Activated T-helper 1 cell treated with anti-CD3 and anti-CD28 coated beads, Interleukin-2, amount 50 U/mL, for 16 hours (primary cell): ENCODE measurements at places on chromosomes 3 and 15.

- DNase-seq = no peak
Measured at GRCh38 chr15:62391641-62392262, 226.7 kb upstream of the C2CD4B start.

DNA sequence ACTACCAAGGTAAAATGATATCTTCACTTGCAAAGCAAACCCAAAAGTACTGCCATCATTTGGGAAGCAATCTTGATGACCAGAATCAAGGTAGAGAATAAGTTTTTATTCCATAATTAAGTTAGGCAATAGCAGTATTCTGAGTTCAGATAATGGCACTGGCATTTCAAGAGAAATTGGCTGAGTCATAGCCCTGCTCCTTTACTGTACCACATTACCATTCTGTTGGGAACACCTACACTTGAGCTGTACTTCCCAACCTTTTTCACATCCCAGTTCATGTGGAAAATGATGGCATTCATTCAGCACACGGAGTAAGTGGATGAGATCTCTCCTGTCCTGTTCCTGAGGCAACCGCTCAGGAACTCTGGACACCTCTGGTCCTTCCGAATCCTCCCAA, 311.6 kb upstream of the TPRG1 start:
- no peak for DNase-seq

DNA sequence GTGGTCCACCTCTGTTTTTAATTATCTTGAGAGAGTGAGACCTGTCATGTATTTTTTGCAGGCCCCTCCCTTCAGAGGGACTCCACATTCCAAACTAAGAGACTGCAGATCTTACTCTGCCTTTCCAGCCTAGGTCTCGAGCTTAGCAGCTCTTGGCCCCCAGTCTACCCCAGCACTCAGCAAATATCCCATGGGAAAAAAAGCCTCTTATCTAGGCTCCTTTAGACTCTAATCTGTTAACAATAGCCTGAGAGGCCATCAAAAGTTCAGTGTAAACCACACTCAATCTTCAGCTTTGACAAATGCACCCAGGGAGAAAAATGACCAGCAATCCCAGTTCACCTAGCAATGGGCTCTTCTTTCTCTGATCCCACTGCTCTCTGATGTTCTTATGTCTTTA, 8.6 kb upstream of the BLM start:
- no peak for DNase-seq

DNA sequence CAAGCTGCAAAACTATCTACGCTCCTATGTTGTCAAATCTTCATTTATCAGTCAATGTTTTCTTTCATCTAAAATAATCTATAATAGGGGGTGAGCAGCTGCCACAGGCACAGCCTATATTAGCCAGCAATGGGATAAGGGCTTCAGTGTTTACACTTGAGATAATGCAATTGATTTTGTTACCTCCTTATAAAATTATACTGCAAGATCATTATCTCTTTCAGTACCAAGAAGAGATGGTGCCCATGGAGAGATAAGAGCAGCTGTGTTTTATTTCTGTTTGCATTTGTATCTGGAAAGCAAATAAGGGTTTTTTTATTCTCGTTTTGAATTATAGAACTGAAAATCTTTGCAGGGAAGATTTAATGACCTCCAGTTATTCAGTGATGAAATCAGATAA, 68.9 kb downstream of the PLD1 start:
- no peak for DNase-seq

GRCh38 chr3:24226397-24226796, 268.3 kb downstream of the THRB start:
- no peak for DNase-seq

- DNase-seq = no peak
Measured at GRCh38 chr3:73502609-73503583, 121.8 kb downstream of the PDZRN3 start.

DNA sequence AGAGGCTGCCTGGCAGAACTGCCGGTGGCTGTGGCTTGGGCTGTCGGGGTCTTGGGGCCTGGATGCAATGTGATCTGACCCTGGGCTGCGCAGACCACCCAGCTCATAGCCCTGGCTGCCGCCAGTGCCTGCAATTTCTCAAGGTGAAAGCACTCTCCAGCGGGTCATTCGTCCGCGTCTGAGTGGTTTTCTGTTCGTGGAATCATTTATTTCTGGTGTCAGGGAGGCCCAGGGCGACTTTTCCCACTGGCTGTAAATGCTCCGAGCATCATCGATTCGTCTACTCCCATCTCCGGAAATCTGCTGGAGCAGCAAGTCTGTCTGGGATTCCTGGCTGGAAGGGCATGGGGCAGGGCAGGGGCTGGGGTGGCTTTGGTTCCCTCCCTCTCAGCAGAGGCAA, 40.6 kb upstream of the ADPGK start:
- DNase-seq = no peak

GRCh38 chr3:134768837-134769236, 26.2 kb upstream of the EPHB1 start:
- no peak for DNase-seq

DNA sequence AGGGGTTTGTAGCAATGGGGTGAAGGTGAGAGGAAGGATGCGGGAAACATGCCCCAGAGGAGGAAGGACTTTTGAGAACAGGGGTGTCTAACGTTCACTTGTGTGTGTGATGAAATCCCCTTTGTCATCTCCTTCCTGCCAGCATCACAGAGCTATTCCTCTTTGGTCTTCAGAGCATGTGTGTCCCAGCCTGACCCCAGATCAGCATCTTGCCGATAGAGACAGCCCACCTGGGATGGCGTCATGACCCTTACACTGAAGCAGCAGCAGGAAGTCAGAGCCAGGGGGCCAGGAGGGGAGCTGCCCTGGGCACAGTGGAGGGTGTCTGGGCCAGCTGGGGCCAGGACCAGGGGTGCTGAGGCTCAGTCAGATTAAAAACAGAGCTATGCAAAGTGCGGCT, 29.9 kb upstream of the GRIP2 start:
- DNase-seq = no peak

DNA sequence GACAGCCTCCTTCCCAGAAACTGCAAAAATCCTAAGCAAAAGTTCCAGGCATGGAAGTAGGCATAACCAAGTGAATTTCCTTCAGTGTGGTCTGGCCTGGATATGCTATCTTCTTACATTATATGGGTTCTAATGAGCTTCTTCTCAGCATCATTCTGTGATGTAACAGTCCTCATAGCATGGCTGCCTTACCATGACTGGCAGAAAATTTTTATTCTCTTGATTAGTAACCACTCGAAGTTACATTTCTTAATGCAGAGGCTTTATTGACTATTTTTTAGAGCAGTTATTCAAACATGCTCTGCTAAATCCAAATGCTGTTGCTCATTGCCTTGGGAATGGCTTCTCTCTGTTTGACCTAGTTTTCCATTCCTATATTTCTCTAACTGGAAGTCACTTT, 21.1 kb upstream of the CPNE4 start:
- no peak for DNase-seq

DNA sequence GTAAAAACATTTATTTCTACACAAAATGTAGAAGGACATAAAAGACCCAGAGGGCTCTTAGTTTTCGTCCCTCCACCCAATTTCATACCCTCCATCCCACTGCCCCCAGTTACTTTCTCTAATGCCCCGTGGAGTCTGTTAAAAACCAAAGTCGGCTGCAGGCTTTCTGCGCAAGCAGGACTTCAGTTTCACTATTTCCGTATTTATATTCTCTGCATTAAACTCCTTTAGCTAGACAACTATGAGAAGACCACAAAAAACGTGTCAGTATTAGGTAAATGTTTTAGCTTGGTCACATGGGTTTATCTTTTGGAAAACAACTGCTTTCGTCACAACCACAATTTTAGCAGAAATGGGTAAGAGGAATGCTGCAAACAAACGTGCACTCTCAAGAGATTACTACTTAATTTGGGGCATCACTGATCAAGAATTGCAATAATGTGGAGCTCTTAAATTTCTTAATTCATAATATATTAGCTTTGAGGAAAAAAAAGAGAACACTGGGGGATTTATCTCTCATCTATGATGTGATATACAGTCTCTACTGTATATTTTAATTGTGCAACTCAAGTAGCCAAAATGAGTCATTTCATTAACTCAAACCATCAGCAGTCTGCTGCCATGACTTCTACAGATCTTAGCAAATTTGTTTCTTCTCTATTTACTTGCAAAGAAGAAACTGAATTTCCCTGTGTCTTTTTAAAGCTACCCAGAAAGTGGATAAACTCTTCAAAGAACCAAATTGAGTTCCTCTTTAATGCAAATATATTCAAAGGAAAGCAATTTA, 740 bp upstream of the NSMCE3 start:
- no peak for DNase-seq

DNA sequence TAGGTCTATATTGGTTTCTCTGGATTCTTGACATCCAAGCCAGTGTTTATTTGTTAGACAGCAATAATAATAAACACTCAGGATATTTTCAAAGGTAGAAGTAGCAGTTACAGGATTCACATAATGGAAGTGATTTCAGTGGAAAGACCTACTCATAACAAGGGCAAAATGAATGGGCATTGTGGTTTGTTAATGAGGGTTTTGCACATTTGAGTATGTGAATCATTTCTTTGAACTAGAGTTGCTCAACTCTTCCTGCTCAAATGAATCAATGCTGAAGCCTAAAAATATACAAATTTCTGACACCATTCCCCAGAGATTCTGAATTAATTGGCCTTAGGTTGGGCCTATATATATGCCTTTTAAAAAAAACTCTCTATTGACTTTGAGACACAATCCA, 4.1 kb upstream of the COL6A5 start:
- DNase-seq = no peak

- no peak for DNase-seq
Measured at GRCh38 chr3:43624619-43625305, 3.0 kb upstream of the ANO10 start.

GRCh38 chr15:64001148-64001547, 45.1 kb downstream of the DAPK2 start:
- DNase-seq = no peak

DNA sequence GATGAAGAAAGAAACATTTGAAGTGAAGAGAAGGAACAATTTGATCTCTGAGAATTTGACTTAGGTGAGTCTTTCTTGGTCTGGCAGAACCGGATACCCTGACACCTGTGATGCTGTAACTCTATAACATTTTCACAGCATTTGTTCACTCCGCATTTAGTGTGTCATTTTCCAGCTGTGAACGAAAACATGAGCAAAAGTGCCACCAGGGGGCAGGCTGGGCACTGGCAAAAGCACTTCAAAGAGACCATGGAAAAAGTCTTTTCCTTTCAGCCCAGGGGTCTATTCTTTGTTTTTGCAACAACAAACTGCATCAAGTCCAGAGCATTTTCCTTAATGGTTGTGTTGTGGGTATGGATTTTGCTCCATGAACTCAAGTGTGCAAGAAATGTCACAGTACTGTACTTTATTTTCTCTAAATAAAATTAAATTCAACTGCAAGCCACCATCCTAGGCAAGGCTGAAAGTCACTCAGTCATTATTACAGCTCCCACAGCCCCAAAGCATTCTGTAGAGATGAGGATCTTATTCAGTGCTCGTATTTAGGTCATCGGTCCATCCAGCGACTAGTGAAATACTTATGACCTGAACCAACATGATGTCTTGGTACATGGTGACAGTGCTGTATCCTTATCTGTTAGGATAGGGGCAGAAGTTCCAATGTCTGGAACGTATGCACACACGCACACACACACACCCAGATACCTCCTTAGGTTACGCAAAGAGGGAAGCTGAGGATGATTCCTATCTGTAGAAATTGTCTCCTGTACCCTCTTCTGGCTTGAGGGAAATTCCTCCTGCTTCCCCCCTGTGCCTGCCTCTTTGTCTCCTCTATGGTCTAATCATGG, 125.5 kb downstream of the GADL1 start:
- DNase-seq = peak; percentile 39

- no peak for DNase-seq
Measured at GRCh38 chr3:152858170-152858800, 23.4 kb downstream of the P2RY1 start.

- no peak for DNase-seq
Measured at GRCh38 chr3:61685755-61686154, 124.4 kb downstream of the PTPRG start.

GRCh38 chr3:114362815-114363214, 69.0 kb downstream of the TIGIT start:
- no peak for DNase-seq

- DNase-seq = no peak
Measured at GRCh38 chr3:169218314-169218983, 445.1 kb downstream of the MECOM start.

- no peak for DNase-seq
Measured at GRCh38 chr3:194472290-194472920, 14.4 kb downstream of the ATP13A3 start.

DNA sequence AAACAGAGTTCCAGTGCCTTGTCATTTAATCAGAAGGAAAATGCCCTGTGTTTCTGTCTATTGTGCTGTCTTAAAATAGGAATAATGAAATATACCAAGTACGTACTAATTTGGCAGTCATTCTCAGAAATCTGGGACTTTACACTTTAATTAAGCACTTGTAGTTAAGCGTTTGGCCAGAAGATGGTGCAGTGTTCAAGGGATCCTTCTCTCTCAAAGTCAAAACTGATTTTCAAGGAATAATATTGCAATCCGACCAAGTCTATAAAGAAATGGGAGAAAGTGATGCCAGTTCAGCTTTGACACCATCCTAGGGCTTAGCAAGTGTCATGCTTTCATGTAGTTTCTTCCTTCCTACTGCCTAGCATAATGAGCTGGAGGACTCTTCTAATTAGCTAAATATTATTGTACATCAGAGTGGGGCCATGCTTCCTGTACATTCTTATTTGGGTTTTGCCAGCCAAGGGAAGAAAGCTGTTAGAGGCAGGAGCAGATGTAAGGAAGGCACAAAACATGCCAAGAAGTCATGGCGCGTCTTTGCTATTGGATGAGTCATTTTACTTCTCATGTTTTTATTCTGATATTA, 64.8 kb downstream of the SAMMSON start:
- no peak for DNase-seq

- DNase-seq = no peak
Measured at GRCh38 chr3:113638910-113639309, 57.5 kb downstream of the USF3 start.

DNA sequence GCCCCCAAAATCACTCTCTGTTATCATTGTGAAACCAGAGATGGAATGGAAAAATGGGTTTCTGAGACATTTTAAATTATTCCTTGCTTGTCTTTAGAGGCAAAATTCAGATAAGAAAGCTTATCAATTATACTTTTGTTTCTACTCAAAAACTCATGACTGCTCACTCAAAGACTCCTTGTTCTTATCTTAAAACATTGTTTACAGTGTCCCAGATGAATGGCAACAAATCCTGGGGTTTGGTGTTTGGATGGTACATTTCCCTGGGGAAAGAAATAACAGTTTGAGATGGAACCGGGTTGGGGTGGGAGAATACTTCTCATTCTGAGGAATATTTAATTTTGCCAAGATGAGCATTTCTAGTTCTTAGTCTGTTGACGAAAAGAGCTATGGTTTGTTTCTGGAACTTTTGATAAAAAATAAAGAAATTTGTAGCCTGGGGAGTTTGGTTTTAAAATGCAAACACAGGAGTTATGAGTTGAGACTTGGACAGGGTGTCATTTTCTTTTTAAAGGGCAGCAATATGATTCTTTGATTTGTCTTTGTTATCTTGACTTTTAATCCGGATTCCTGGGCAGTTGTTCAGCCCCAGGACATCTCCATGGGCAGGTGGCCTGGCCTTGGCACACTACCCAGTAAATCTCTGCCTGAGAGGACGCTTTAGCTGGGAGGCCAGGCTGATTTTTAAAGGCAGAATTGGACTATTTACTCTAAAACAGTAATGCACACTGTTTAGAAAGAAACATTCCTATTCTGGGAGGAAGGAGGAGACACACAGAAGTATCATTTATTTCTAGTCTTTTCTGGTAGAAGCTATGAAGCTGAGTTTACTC, 32.4 kb downstream of the BTD start:
- DNase-seq = no peak

- no peak for DNase-seq
Measured at GRCh38 chr15:79218588-79219200, 63.8 kb upstream of the ANKRD34C start.
